ENCODE measurements at places on chromosomes 6 and 20.

DNA sequence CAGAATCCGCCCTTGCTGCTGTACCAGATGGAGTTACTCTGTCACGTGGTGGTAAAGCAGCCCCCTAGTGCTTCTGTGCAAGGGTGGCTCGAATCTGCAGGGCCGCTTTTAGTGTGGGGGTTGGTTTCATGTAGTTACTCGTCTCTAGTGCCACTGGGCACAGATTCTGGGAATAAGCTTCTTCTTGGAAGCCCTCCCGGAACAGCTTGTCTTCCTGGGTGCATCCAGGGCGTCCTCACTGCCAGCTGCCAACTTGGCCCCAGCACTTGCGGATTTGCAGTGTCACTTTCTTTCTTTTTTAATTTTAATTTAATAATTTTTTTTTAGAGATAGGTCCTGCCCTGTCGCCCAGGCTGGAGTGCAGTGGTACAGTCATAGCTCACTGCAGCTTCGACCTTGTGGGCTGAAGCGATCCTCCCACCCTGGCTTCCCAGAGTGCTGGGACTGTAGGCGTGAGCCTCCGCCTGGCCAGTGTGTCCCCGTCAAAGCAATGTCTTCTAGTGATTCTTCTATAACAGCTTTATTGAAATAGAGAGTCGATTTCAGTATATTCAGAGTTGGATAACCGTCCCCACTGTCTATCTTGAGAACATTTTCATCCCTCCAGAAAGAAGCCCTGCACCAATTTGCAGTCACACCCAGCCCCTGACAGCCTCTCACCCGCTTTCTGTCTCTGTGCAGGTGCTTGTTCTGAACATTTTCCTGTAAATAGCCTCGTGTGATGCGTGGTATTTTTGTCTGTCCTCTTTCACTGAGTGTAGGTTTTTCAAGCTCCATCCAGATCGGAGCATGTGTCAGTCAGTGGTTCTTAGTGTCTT is 25.9 kb downstream of the PYGB start:
- no peak for ATAC-seq

DNA sequence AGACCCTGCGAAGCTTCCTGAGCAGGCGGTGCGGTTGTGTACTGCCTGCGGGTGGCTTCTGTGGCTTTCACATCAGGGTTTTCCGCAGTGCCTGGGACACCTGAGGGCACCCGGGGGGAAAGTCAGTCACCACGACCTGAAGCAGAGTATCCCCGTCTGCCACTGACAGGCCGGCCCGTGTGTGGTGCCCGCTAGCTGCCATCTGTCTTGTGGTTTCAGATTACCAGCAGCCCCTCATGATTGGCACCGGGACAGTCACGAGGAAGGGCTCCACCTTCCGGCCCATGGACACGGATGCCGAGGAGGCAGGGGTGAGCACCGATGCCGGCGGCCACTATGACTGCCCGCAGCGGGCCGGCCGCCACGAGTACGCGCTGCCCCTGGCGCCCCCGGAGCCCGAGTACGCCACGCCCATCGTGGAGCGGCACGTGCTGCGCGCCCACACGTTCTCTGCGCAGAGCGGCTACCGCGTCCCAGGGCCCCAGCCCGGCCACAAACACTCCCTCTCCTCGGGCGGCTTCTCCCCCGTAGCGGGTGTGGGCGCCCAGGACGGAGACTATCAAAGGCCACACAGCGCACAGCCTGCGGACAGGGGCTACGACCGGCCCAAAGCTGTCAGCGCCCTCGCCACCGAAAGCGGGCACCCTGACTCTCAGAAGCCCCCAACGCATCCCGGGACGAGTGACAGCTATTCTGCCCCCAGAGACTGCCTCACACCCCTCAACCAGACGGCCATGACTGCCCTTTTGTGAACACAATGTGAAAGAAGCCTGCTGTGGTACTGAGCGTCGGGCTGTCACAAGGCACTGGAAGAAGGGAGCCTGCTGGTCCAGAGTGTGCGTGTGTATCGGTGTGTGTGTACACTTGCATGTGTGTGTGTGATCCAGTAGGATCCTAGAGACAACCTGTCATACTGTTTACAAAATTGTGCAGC is 54.4 kb downstream of the GOPC start:
- ATAC-seq, result peak; percentile 12

DNA sequence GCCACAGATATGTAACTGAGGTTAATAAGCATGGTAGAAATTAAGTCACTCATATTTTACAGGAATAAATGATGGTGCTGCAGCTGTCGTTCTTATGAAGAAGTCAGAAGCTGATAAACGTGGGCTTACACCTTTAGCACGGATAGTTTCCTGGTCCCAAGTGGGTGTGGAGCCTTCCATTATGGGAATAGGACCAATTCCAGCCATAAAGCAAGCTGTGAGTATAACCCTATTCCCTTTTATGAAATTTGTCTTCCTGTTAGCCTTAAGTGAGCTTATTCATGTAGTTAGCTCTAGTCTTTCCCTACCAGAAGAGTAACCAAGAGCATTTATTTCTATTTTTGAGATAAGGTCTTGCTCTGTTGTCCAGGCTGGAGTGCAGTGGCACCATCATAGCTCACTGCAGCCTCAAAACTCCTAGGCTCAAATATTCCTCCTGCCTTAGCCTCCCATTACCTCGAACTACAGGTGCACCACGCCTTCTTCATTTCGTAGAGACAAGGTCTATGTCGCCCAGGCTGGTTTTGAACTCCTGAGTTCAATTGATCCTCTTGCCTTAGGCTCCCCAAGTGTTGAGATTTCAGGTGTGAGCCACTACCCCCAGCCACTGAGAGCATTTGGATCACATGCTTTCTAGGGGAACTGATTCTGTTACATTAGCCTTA is 12.0 kb downstream of the TCP1 start:
- ATAC-seq, result no peak

DNA sequence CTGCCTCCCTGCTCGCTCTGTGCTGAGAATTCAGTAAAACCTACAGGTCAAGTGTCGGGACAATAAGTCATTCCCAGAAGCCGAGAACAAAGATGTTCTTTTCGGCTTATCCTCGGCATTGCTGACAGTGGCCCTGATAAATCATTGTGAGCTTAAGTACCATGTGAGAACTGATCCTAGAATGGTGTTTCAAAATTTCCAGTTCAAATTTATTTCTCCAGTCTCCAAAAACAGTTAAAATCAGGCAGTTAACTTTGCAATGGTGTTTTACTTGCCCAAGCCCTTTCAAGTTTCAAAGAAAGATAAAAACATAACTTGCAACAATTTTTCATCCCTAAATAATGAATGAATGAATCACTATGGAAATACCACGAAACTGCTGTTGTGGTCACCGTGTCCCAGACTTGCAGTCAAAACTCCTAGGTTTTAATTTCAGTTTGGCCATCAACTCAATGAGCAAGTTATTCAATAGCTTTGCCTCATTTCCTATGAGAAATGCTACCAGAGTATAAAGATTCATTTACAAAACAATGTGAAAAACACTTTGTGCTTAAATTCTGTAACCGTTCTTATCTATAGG is 4.3 kb downstream of the ATP5F1E start:
- ATAC-seq, result no peak

DNA sequence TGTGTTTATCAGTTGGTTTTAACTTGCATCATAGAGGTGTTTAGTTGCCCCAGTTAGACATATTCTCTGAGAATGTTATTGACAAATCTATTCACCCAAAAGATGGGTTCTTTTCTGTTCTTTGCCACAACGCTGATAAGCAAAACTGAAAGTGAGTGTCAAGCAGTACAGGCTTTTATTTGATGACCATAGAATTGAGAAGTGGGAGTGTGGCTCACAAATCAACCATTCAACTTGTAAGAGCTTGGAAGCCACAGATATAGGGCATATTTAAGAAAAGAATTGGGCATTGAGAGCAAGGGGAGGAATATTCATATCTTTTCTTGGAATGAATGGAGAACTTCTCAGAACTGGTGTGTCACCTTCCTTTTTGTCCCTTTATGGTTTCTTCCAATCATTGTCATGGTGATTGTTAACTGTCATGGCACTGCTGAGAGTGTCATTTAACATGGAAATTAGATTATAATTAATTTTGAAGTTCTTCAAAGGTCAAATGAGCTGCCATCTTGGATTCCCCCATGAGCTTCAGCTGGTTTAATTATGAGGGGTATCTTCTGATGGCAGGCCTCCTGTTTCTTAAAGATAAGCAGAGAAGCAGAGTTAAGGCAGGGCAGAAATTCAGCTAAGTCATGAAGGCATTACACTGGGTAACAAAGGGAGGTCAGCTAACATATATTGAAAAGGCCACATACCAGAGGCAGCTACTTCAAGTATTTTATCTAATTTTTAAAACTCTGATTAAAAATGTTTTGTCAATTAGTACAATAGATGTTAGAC is 254.0 kb upstream of the HTR1E start:
- ATAC-seq, result no peak

- ATAC-seq, result no peak
Observed at GRCh38 chr6:89372506-89372901, 20.0 kb upstream of the UBE2J1 start.

DNA sequence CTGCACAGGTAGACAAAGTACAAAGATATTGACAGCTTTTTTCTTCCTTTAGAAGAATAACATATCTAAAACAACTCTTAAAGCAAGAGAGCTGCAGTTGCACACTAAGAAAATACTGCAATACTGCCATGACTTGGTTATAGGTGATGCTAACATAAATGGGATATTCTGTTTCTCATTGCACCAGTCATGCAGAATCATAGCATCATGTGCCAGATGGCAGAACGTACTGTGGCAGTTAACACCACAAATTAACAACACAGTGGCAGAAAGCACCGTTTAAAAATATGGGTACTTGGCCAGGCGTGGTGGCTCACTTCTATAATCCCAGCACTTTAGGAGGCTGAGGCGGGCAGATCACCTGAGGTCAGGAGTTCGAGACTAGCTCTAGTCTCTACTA is 7.4 kb downstream of the ASXL1 start:
- ATAC-seq, result no peak

Data from esophagus mucosa (tissue), 1 donor.